Stimulated activated CD4-positive, alpha-beta T cell treated with anti-CD3 and anti-CD28 coated beads, Interleukin-1b, Interleukin-23, amount 100 ng/mL, for 1 hour (primary cell): ENCODE measurements at places on chromosomes 2 and 18.
A peak's percentile ranks its signal among the peaks of the same experiment; 100 is the strongest.

- DNase-seq, result no peak
These were observed 646.2 kb downstream of the XIRP2 start for GRCh38 chr2:167534443-167534842.

- DNase-seq, result peak; percentile 65
These were observed at the start of gene TMBIM1 for GRCh38 chr2:218292048-218293014. TSS of gene TMBIM1 (minus strand) at chr2:218292503. CDS start at chr2:218282141, 10,362 bp downstream.

GRCh38 chr2:44822174-44822573 lies 119.3 kb upstream of the SIX3 start:
- no peak for DNase-seq

GRCh38 chr18:23573020-23573419 lies 13.3 kb downstream of the NPC1 start:
- no peak for DNase-seq

DNA sequence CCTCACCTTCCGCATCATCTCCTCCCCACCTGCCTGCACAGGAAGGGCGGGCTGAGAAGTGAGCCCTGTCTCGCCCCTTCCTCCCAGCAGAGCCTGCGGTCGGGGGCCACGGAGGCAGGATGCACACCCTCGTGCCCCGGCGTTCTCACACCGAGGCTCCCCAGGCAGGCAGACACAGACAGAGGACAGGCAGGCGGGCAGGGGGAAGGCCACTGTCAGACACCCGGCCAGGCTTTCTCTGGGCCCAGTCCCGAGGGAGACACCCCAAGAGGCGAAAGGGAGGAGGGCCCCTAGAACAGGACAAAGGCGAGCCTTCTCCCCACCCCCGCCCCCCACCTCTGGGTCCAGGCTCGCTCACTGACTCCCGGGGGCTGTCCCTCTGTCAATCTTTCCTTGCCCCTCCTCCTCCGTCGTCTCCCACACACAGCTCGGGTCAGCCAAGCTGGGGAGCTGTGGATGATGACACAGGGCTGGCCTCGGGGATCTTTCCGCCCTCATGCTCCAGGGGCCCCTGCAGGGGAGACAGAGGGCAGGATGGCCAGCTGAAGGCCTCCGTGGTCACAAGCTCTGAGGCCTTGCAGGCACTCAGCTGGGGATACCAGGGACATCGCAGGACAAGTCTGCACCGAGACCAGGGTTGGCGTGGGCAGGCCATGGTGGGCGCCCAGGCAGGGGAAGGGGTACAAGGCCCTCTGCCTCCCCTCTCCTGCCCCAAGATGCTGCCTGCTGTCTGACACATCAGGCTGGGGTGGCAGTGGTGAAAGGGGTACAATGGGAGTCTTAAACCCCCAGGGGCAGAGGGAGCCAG lies 24.9 kb downstream of the BIN1 start:
- peak; percentile 60 for DNase-seq

- no peak for DNase-seq
These were observed 134.4 kb downstream of the TGIF1 start for GRCh38 chr18:3584266-3584861.

GRCh38 chr2:239220341-239220740 lies 180.5 kb downstream of the HDAC4 start:
- no peak for DNase-seq

- no peak for DNase-seq
These were observed 16.9 kb upstream of the RNU4ATAC start for GRCh38 chr2:121513597-121514333.

DNA sequence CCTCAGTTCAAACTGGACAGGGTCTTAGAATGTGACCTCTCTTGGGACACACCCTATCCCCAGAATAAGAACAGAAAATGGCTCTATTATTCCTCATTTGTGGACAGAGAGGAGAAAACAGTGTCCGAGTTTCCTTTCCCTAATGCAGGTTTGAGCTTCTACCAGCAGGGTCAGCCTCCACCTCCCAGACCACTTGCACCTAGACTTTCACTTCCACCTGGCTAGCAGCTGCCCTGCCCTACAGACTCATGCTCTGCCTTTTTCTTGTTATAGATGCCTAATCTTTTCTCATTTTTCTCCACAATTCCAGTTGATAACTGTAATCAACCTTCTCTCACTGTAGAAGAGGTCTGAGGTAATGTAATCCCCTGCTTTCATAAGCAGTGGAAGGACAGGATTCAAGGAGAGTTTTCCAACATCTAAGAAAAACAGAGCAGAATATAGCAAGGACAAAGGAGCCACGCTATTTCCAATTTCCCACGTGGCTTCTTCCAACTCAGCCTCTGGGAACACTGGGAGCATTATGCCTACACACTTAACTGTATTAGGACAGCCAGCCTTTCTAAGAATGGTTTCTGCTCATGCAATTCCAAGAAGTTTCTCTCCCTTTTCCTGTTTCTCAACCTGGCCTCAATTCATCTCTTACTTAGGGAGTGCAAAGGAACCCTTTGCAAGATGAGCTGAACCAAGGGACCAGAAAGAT lies 239.8 kb downstream of the BCL11A start:
- no peak for DNase-seq

GRCh38 chr2:23655934-23656596 lies 270.9 kb downstream of the ATAD2B start:
- DNase-seq, result no peak

- no peak for DNase-seq
These were observed 18.2 kb downstream of the IWS1 start for GRCh38 chr2:127508023-127508630.
